ENCODE measurements at places on chromosomes 4 and X. TPM values are rescaled to one million over a fixed set of nuclear protein-coding genes. Genes with fewer than 3 reads are reported as not detected.

DNA sequence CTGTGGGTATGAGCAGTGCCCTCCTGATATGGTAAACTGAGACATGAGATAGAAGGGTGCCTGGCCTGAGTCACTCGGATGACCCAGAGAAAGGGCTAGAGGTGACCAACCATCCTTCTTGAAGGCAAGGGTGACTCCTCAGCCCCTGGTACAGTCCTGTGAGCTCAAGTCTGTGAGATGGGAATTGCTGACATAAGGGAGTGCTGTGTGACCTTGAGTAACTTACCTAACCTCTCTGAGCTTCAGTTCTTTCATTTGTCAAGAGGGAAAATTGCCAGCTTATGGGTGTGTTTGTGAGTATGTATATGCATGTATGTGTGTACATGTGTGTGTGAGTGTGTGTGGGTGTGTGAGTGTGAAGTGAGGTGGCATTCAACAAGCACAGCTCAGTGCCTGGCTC, 210.4 kb upstream of the PSAPL1 start:
- DNase-seq, result no peak

- DNase-seq, result no peak
Observed at GRCh38 chr4:122091836-122092405, 60.2 kb upstream of the BLTP1 start.

DNA sequence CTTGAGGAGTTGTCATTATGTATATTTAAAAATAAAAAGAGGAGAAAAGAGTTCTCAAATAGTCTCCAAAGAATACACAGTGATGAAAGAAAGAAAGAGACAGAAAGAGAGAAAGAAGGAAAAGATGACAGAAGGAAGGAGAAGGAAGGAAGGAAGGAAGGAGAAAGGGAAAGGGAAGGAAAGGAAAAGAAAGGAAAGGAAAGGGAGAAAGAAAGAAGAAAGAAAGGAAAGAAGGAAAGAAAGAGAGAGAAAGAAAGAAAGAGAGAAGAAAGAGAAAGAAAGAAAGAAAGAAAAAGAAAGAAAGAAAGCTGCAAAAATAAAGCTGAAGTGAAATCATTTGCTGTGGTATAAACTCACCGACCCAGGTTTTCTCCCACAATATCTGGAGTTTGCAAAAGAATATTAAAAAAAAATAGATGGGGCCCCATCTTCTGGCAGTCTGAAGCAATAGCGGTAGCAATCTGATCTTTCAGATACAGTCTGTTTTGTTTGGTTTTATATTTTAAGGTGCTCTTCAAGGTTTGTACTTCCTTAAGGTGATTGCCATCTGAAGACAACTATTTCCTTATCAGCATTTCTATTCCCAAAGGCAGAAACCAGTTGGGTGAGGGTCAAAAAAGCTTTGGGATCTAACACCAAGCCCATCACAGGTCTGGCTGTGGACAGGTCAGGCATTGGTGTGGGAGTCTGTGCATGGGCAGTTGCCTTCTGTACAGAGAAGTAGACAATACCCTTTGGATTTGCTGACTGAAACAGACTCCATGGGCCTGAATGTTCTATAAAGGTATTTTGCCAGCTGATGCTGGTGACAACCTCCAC, 160.4 kb downstream of the CPEB2 start:
- DNase-seq, result peak; percentile 21

- DNase-seq, result no peak
Observed at GRCh38 chr4:48556268-48556667, 66.2 kb downstream of the ZAR1 start.

GRCh38 chr4:79184476-79184875, 141.4 kb downstream of the NAA11 start:
- DNase-seq, result no peak

GRCh38 chrX:1213971-1214370, 1.5 kb upstream of the CRLF2 start:
- no peak for DNase-seq

DNA sequence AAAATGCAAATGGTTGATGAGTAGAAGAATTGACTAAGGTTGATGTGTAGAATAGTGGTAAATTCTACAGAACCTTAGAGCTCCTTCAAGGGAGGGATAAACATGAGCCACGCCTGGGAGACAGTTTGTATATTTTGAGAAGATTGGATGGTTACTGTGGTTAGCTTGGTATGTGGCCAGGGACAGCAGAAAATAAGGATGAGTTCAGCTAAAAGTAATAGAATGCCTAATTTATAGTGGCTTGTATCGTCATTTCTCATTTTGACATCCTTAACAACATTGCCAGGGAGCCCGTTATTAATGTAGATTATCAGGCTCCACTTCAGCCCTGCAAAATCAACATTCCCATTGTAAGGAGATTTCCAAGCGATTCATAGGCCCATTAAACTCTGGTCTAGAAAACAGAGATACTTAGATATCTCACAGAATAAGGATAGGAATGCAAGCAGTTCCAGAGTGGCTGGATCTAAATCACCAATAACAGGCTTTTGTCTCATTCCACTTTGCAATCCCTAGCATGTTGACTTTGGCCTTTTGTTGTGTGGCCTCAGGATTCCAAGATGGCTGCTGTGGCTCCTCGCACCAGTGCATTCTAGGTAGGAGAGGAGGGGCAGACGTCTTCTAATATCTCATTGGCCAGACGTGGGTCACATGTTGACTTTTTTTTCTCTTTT, 6.4 kb upstream of the PTTG2 start:
- peak; percentile 68 for DNase-seq

GRCh38 chr4:86660401-86660800, 66.3 kb downstream of the PTPN13 start:
- DNase-seq, result no peak

DNA sequence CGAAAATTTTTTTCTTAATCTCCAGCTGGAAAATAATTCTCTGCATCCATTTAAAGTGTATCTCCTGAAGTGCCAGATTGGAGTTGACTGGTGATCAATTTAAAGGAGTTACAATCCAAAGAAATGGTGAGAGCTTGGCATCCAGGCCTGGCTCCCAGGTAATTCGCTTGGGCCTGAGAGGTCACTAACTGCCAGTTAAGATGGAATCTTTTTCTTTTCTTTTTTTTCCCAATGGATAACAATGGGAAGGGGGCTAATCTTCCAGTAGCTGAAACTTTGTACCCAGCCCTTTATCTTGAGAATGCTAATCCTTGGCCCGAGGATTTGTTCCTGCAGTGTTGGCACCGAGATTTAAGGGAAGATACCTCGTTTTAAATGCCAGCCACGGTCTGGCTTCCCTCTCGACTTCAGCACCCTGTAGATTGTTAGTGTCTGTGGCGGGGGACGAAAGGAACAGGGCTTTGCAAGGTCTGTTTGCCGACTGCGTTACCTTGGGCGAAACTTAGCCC, 13.3 kb upstream of the PITX2 start:
- no peak for DNase-seq

GRCh38 chr4:177511611-177512010, 69.4 kb upstream of the AGA start:
- no peak for DNase-seq

DNA sequence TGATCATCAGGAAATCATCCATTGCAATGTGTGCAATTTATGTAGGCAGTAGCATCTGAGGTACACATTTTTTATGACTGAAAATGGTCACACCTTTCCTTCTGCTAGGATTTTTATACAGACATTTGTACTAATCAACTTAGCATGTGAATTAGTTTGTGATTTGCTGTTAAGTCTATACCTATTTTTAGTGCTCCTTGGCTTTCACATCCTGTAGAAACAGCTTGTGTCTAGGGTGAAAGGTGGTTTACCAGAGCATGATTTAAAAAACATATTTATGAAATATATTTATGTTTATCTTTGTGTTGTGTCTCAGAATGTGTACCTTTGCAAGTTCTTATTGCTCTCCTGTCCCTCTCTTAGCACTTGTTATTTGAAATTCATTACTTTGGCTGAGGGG, 916.0 kb downstream of the TECRL start:
- DNase-seq, result no peak

DNA sequence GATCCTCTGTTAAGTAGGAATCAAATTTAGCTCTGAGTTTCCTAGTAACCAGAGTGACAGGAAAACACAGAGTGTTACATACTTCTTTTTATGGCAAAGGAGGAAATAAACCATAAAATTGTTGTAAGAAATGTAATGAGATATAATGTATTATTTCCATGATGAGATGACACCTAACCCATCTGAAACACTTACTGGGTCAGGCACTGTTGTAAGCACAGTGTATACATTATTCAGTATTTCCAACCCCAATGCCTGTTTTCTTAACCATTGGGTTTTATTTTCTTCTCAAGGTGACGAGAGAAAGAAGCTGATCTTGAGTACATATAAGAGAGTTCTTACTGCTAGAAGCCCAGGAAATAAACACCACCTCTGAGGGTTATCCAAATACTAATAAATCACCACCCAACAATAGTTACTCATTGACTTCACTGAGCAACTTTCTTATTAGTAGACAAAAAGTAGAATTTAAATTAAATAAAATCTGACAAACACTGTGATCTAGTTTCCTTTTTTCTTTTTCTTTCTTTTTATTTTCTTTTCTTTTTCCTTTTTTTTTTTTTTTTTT, 4.2 kb upstream of the ENAM start:
- DNase-seq, result peak; percentile 35

DNA sequence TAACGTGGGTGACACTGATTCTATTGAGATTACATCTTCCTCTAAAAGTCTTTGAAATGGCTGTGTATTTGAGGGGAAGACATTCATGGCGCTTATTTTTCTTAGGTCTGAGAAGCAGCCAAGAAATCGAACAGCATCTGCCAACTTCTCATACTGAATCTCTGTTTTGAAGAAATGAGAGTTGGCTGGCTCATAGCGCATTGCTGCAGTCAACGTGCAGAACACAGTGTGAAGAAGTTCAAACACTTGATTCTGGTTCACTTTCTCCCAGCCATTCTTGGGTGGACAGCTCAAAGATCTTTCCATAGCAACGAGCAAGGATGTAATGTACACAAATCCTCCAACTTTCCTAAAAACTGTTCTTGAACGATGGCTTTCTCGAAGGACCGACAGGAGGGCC, 156.5 kb downstream of the WDFY3 start:
- no peak for DNase-seq

DNA sequence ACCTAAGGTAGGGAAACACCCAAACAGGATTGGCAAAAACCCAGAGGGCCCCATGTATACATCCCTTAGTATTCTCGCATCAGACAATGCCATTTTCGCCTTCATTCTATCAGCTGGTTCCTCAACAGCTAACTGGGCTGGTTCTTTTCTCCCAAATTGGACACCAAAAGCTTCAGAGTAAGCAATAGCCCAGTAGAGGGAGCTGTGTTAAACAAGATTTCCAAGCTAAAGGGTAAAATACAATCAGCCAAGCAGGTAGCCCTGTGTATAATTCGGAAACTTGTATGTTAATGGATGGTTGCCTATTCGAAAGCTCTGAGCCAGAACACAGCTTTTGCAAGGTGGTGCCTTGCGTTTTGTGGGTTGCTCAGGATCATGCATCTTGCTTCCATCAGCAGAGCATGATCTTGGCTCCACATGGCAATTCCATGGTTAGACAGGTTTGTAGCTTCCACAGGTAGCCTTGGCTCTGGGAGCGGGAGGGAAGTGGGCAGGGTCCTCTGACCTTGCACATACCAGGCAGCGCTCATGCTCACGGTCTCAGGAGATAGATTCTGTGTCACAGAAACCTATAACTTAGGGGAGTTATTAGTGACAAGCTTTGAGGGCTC, 115.2 kb upstream of the LNX1 start:
- DNase-seq, result peak; percentile 30

- DNase-seq, result no peak
Observed at GRCh38 chr4:139961344-139961946, 192.5 kb downstream of the MAML3 start.

Gene FRMD7
- not detected for total RNA-seq

Gene SYN1
- not detected for total RNA-seq

Gene IDUA
- 6.9 TPM for total RNA-seq

Gene BTC
- total RNA-seq, result 0.61 TPM

Gene CPE
- 4.7 TPM for total RNA-seq

Gene KLF8
- 0.68 TPM for total RNA-seq

Gene TRPC3
- not detected for total RNA-seq

Gene RENBP
- 13.5 TPM for total RNA-seq

Gene SRPX2
- 11.2 TPM for total RNA-seq

Gene SPRY1
- total RNA-seq, result 2.6 TPM

Gene SLC25A43
- total RNA-seq, result 17.0 TPM

Gene ANXA3
- total RNA-seq, result 64.7 TPM

Gene FOXR2
- not detected for total RNA-seq

Data from Caki2 (cell line).